Glutamatergic neuron (in vitro differentiated cells): ENCODE measurements at places on chromosomes 4 and X.
A peak's percentile ranks its signal among the peaks of the same experiment; 100 is the strongest.

DNA sequence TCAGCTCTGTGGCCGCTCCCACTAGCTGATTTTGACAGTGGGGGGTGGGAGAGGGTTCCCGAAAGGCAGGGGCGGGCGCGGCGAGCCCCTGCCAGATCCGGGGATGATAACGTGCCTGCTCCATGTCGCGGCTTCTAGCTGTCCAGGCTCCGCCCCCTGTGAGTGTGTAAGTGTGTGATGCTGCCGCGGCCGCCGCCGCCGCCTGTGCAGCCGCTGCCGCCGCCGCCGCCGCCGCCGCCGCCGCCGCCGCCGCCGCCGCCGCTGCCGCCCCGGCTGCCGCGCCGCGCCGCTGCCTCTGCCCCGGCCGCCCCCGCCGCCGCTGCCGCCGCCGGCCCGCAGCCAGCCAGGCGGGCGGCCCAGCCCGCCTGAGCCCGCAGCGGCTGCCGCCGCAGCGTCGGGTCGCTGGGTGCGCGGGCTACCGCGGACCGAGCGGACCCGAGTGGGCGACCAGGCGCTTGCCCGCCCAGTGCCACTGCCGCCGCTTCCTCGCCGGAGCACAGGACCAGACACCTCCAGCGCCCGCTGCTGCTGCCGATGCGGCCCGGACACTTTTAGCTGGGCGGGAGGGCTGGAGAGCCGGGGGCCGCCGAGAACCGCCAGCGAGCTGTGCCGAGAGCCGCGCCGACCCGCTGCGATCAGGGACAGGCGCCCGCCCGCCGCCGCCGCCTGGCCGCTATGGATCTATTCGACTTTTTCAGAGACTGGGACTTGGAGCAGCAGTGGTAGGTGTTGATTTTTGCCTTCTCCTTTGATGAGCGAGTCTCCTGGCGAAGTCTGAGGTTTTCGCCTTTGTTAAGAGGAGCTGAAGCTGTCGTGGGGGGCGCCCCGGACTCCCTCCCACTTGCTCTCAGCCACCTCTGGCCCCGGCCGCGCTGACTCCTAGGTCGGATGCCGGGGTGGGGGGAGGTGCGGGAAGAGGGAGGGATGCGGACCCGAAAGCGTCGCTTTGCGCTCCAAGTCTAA is at the start of gene AFF2:
Gene AFF2, plus strand, starts transcription at position 195 of the 963 bp plus-strand sequence. Its CDS starts 481 bp downstream, at position 676.
- DNase-seq: peak; percentile 66

GRCh38 chr4:76023389-76023788 is at the start of gene CXCL10:
TSS of gene CXCL10 (minus strand) at chr4:76023497. CDS start at chr4:76023431, 66 bp downstream.
- no peak for DNase-seq

- no peak for DNase-seq
Observed at GRCh38 chr4:101910786-101911373, 120.3 kb downstream of the BANK1 start.

- DNase-seq: no peak
Observed at GRCh38 chr4:5858020-5858769, 34.7 kb downstream of the CRMP1 start.

- DNase-seq: no peak
Observed at GRCh38 chr4:147525494-147526271, 44.8 kb downstream of the EDNRA start.
